ENCODE measurements at places on chromosomes 1 and 21. TPM values are rescaled to one million over a fixed set of nuclear protein-coding genes. Genes with fewer than 3 reads are reported as not detected.
A peak's percentile ranks its signal among the peaks of the same experiment; 100 is the strongest.

The PCSK9 gene
- 0.26 TPM for total RNA-seq

GRCh38 chr1:200351425-200351824 is 58.4 kb downstream of the ZNF281 start:
- DNase-seq, result no peak
- no peak overlapping the region for H3K4me3 ChIP-seq
- H3K27me3 ChIP-seq, result no peaks in the 10 kb centered on the region
- H3K27ac ChIP-seq, result peak overlapping the region; percentile 5
- H3K36me3 ChIP-seq, result no peaks in the 10 kb centered on the region

DNA sequence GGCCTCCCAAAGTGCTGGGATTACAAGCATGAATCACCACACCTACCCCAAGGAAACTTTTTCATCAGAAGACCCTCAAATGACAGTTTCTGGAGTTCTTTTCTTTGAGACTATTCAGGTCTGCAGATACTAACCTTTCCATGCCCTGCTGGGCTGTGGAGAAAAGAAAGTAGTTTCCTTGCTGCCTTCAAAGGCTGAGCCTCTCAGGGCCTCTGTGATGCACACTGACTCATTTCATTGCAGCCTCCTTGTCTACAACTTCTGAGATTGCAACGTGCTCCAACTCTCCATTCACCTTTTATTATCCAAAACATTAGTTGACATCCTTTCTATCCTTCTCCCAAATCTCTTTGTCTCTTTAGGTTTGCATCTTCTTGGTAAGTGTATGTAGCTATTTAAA is 8.8 kb upstream of the SAMSN1 start:
- no peak overlapping the region for H3K4me3 ChIP-seq
- no peak for DNase-seq
- no peak overlapping the region for H3K27ac ChIP-seq
- no peaks in the 10 kb centered on the region for H3K4me1 ChIP-seq
- H3K27me3 ChIP-seq, result no peaks in the 10 kb centered on the region
- H3K36me3 ChIP-seq, result no peaks in the 10 kb centered on the region

DNA sequence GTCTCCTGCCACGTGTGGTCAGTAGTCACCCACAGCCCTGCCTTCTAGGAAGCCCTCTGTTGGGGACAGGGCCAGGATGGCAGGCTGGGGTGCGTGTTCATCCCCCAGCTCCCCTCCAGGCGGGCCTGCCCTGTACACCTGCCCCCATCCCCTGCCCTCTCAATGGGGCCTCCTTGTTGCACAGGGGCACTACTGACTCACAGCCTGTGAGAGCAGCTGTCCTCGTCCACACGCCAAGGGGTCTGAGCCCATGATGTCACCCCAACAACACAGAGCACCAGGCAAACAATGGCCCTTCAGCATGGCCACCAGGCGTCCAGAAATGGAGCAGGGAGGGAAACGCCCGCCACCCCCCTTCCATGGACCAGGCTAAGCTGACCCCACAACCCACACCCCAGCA is 64.3 kb downstream of the ARHGEF16 start:
- DNase-seq, result no peak
- H3K27ac ChIP-seq, result no peak overlapping the region
- H3K27me3 ChIP-seq, result no peaks in the 10 kb centered on the region
- peaks cover 10% of the 10 kb centered on the region for H3K4me1 ChIP-seq

DNA sequence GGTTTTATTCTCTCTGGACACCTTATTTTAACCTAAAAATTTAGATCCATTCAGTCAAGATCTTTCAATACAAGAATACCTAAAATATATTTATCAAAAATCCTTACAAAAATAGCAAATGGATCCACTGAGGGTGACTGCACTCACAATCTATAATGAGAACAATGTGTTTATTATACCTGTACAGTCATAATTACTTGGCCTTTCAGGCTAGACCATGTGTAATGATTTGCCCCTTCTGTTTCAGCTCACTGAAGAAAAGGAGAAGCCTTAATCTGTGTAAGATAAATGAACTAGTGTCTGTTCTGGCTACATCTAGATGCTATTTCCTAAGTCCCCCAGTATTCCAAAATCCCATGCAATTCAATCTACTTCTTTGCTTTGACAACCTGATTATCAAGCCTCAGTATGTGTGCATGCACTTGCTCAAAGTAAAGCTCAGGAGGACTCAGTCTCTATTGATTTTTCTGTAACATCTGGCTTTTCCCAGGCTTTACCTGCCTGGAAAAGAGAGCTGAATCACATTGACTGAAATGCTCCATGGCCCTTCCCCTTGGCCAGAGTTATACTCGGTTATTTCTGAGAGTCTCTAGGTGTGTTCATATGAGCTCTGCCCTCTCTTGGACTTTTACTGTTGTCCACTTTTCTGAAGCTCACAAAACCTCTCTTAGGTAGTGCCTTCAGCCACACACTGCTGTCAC is 27.6 kb downstream of the CRP start:
- no peak overlapping the region for H3K27ac ChIP-seq
- 0 out of 2 replicates have a peak, but pooled peaks cover 4% of the 10 kb centered on the region for H3K27me3 ChIP-seq
- H3K36me3 ChIP-seq, result no peaks in the 10 kb centered on the region
- no peak for DNase-seq

The S100A13 gene
- total RNA-seq, result 111 TPM

The KCNJ9 gene
- not detected for total RNA-seq

DNA sequence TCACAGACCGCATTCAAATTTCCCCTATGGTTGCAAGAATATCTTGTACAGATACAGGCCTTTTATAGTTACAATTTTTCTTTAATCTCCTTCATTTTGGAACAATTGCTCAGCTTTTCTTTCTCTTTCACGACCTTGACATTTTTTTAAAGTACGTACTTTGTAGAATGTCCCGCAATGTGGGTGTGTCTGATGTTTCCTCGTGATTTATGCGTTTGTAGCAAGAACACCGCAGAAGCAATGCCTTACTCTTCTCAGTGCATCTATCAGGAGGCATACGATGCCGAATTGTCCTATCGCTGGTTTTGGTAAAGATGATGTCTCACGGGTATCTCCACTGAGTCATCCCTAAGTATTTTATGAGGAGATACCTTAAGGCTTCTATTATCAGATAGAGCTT is 76.9 kb upstream of the RALGPS2 start:
- no peaks in the 10 kb centered on the region for H3K4me1 ChIP-seq
- H3K27ac ChIP-seq, result no peak overlapping the region
- peaks cover 3% of the 10 kb centered on the region for H3K27me3 ChIP-seq

- no peak overlapping the region for H3K4me3 ChIP-seq
- H3K27ac ChIP-seq, result no peak overlapping the region
- H3K4me1 ChIP-seq, result no peaks in the 10 kb centered on the region
- no peak for DNase-seq
These were observed 3.6 kb upstream of the RSPH1 start for GRCh38 chr21:42499444-42500112.

Data from Panc1 (cell line).